ENCODE measurements at places on chromosomes 2 and 18.

GRCh38 chr18:5998907-5999306, 103.6 kb upstream of the TMEM200C start:
- no peak for DNase-seq

GRCh38 chr2:69811591-69811990, 17.9 kb upstream of the GMCL1 start:
- no peak for DNase-seq

- no peak for DNase-seq
These were observed 36.0 kb upstream of the NPAS2 start for GRCh38 chr2:100783987-100784386.

DNA sequence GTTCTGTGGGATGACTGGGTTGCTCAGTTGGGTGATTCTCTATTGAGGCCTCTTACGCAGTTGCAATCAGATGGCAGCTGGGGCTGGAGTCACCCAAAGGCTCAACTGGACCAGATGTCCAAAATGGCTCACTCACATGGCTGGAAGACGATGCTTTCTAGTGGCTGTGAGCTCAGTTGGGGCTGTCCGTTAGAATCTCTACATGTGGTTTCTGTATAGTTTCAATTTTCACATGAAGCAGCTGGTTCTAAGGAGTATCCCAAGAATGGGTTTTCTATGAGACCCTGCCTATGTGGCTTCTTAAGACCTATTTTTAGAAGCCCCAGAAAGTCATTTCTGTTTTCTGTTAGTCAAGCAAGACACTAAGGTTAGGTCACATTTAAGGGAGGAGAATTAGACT, 4.4 kb downstream of the XRCC5 start:
- no peak for DNase-seq

GRCh38 chr2:218558986-218559385, 9.2 kb downstream of the USP37 start:
- no peak for DNase-seq

GRCh38 chr2:76320716-76321115, 610.0 kb upstream of the GCFC2 start:
- no peak for DNase-seq
